ENCODE measurements at places on chromosomes 16 and 17.

GRCh38 chr17:30345089-30345433 is 11.2 kb upstream of the TMIGD1 start:
- DNase-seq = no peak

DNA sequence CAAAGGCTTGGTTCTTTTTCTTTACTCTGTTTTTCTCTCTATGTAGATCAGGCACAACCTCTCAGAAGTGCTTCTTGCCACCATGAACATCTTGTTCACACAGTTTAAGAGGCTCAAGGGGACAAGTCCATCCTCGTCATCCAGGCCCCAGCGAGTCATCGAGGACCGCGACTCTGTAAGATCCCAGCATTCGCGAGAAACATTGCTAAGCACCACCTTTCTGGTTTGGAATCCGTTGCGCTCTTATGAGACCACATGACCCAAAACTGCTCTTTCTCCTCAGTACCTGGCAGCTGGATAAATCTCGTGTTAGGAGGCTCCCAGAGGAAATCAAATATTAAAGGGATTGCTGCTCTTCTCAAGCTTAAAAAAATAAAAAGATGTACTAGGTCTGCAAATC is 23.3 kb upstream of the SLC12A3 start:
- DNase-seq = no peak

DNA sequence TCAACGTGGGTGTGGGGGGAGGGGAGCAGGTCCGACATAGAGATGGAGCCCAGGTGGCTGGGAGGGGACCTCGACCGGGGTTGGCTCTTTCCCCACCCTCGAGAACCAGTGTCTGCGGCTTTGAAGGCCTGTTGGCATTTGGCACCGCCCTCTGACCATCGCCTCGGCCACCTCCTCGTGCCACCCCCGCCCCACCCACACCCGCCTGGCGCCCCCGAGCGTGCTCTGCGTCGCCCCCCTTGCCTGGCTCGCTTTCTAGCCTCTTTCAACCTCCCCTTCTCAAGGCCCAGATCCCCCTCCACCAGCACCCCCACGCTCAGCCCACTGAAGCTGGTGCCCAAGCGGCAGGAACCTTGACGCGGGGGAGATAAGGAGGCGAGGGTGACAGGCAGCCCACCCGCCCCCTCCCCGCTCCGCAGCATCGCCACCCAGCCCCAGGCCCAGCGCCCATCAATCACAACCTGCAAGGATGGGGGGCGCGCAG is 619 bp downstream of the CACNB1 start:
- DNase-seq = no peak

DNA sequence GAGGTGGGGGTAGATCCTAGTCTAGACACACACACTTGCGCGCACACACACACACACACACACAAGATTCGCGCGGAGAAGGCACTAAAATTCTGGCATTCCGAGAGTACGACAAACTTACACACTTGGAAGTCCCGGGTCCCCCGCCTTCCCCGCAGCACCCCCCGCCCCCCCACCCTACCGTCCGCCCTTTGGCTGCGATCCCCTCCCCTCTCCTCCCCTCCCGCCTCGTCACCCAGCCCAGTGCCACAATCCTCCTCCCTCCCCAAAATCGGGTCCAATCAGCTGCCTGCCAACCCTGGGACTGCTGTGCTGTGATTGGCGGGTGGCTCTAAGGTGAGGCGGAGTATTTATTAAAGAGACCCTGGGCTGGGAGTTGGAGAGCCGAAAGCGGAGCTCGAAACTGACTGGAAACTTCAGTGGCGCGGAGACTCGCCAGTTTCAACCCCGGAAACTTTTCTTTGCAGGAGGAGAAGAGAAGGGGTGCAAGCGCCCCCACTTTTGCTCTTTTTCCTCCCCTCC is at the start of gene SOX9:
SOX9 (plus strand) TSS at position 379 of the 522 bp plus-strand sequence. CDS start 372 bp downstream, outside the sequence.
- no peak for DNase-seq

DNA sequence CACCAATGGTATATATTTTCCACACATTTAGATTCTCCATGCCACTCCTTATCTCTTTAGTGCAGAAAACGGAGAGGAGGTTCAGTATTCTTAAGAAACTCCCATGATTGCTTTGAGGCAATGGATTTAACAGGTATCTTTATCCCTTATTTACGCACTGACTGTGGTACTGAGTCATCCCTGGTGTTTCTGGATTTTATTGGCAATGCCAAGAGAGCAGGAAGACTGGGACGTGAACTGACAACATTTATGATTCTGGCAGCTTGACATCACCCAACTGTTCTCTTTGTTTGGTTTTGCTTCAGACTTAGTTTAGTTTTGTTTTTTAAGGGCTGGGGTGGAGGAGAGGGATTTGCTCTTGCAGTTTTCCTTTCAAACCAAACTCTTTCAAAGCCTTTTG is 131.4 kb downstream of the WWOX start:
- DNase-seq = no peak

DNA sequence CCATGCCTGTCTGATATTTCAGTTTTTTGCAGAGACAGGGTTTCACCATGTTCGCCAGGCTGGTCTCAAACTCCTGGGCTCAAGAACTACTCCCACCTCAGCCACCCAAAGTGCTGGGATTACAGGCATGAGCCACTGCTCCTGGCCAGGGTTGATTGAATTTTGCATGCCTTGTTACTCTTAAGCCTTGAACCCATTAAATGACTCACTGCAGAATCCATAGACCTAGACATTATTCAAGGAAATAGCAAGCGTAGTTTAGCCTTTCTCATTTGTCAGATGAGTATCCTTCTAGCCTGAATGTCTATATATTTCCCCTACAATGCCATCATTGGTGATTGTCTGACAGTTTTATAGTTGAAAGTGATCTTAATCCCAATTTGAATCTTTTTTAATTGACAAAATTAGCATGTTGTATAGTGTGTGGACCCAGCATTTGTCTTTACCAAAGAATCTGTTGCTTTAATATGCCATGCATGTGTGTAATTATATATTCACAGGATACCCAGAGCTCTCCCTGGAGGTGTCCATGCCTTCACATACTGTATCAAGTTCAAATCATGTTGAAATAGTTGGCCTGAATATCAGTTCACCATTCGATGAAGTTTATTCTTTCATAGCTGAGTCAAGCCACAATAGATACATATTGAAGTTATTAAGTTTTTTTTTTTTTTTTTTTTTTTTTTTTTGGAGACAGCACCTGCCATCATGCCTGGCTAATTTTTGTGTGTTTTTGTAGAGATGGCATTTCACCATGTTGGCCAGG is 321.0 kb downstream of the CPPED1 start:
- DNase-seq = no peak

DNA sequence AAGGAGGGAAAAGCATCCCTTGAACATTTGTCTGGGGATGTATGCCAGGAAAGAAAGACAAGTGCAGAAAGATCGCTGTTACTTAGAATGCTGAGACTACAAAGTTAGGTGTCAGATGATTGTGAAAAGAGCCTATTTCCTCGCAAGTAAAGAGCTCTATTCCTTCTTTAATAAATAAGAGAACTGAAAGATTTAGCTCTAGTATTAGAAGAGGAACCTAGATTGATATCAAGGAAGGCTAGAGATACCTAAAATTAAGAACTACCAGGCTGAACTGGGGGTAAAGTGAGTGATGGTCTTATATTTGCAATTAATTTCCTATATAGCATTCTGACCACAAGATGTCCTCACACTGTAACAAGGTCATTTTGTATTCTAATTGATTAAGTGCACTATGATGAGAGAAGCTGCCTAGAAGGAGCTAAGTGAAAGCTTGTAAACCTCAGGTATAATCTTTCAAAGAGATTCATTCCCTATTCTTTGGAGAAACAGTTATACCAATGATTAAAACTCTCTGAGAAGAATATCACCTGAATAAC is 62.3 kb downstream of the SSH2 start:
- DNase-seq = no peak

- no peak for DNase-seq
Measured at GRCh38 chr17:47699536-47699840, 5.5 kb downstream of the TBKBP1 start.

DNA sequence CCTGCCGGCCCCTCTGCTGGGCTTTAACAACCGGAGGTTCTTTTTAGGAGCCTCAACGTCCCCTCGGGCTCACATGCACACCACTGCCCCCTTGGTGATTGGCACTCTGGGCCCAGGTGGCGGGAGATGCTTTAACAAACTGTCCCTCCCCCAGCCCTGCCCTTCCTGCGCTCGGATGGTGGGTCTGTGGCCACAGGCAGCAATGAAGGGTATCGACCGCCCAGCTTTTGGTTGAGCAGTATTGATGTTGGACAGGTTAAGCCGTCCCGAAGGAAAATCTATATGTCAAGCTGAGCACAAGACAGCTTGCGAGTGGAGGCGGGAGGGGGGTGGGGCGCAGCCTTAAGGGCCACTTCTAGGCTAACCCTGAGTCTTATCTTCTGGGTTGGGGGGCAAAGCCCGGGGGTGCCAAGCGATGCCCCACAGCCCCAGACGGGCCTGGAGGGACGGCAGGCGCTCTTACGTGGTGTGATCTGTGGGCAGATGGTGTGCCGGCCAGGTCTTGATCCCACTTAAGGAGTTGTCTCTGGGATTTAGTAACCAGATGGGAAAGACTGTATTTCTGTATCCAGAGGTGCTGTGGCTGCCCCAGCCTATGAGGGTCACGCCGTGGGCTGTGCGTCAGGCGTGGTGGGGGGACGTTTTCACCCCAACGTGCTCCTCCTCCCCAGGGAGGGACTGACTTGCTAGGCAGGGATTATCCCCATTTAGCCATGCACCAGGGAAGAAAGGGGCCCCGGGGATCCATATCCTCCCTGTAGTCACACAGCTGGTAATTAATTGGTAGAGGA is 6.2 kb downstream of the GSE1 start:
- no peak for DNase-seq

- DNase-seq = no peak
Measured at GRCh38 chr17:50027881-50028735, 27.8 kb upstream of the ITGA3 start.

DNA sequence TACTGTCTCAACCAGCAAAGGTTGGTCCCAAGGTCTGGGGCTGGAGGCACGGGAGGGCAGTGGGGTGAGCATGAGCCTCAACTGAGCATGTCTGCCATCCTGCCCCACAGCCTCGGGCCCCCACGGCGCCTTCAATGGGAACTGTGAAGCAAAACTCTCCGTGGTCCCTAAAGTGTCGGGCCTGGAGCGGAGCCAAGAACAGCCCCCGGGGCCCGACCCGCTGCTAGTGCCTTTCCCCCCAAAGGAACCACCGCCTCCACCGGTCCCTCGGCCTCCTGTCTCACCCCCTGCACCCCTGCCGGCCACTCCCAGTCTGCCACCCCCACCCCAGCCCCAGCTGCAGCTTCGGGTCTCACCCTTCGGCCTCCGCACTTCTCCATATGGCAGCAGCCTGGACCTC is 4.2 kb downstream of the FBRS start:
- DNase-seq = no peak

DNA sequence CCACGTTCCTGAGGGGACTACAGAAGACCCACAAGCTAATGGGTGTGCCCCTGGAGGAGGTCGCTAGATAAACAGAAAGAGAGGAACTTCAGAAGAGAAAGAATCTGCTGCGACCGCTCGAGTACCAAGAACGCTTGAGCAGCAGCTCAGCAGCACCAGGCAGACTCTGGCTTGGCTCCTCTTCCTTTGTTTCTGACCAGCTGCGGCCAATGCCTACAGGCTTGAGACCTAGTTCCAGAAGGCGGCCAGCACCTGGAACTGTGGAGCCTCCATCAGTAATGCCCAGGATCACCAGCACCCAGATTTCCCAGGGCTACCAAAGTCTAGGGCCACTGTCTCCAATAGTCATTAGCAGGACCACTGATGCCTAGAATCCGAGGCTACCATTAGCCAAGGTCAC is 26.0 kb upstream of the GOSR2 start:
- DNase-seq = no peak

DNA sequence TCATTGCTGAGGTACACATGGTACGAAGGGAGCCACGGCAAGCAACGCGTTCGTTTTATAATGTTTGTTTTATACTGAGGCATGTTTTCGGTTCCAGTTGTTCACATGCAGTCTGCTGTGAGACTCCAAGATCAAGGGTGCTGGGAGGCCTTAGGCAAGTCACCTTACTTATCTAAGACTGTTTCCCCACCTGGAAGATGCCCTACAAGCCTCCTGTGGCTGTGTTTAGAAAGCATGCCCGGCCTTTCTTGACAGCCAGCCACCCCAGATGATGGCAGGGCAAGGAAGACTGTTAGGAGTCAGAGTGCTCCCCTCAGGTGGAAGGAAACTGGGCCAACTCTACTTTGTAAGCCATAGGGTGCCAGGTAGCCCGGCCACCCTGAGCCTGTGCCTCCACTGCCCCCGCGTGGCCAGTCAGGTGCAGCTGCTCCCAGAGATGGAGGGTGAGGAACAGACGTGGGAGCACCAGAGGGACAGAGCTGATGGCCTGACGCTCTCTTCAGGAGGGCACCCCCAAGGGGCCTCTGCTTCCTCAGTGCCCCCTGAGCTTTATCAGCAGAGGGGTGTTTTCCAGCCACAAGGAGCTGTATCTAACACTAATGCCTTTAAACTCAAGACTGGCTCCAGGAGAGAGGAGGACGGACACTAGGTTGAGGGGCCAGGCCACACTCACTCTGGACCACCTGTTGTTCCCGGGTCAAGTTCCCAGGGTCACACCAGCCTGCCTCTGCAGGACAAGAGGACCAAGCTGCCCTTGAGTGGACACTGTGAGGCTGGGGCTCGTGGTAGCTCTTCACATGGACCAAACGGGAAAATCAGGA is 5.4 kb downstream of the NAT9 start:
- DNase-seq = no peak

DNA sequence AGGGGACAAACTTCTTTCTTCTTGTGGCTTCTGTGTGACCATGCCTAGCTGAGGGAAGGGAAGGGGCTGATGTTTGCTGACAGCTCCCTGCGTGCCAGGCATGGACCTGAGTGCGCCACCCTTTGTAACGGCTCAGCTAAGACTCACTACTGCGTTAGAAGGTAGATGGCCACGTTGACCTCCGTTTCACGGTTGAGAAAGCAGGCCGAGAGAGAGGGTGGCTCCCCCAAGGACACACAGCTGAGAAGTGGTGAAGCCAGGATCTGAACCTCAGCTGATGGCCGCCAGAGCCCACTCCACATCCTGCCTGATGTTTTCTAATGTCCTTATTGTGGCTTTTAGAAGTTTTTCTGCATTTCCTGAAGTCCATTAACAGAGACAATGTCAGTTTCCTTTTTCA is 45.1 kb downstream of the RGS9 start:
- no peak for DNase-seq

GRCh38 chr16:27269300-27270150 is 953 bp upstream of the NSMCE1 start:
- DNase-seq = no peak

DNA sequence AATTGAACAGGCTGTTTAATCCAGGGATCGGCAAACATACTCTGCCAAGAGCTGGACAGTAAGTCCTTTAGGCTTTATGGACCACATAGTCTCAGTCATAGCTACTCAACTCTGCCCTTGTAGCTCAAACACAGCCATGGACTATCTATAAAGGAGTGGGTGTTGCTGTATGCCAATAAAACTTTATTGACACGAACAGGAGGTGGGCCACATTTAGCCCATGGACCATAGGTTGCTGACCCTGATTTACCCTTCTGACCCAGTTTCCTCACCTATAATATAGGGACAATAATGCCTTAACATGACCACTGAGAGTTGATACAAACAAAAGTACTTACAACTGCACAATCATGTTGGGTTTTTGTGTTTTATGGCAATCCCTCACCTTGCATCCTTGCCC is 257.0 kb upstream of the SDK2 start:
- DNase-seq = no peak

- no peak for DNase-seq
Measured at GRCh38 chr16:89038811-89039735, 54.6 kb upstream of the ACSF3 start.
